ENCODE measurements at places on chromosomes 5 and 9.

GRCh38 chr5:2335733-2336515 lies 415.6 kb downstream of the IRX2 start:
- no peak for DNase-seq

GRCh38 chr9:81058782-81059181 lies 630.6 kb downstream of the TLE1 start:
- no peak for DNase-seq

- no peak for DNase-seq
Measured at GRCh38 chr9:81320909-81321482, 368.4 kb downstream of the TLE1 start.

DNA sequence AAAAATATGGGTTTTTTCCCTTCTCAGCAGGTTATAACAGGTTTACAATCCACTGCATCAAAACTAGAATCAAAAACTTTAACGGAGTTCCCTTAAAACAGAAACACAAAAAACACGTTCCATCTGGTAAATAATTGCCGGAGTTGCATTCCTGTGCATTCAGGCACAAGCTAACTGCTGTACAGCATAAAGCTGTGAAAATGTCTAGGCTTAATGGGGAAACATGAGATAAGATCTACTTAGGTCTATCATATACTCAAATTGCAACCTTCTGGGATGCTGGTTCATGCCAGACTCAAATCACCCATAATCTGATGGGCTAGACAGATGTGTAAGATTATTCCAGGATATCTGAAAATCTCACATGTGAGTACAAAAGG lies 265.3 kb downstream of the DOCK8 start:
- no peak for DNase-seq
